ENCODE measurements at places on chromosomes 1 and 21.

- DNase-seq, result no peak
Measured at GRCh38 chr1:51740652-51741051, 123.8 kb downstream of the OSBPL9 start.

DNA sequence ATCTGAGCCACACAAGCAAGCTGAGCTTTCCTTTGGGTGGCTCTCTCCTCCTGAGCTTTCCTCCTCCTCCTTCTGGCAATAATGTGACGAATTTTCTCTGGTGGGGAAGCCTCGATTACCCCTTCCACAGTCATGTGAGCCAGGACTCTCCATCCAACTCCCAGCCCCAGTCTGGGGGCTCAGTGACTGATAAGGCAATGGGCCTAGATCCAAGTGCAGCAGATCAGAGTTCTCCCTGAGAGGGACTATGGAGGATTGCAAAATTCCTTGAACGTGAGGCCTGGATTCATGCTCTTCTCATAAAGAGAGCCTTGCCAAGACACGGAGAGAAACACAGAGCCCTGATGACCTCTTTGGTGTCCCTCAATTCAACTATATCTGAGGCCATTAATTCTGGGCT lies 31.3 kb upstream of the TRIM67 start:
- no peak for DNase-seq

DNA sequence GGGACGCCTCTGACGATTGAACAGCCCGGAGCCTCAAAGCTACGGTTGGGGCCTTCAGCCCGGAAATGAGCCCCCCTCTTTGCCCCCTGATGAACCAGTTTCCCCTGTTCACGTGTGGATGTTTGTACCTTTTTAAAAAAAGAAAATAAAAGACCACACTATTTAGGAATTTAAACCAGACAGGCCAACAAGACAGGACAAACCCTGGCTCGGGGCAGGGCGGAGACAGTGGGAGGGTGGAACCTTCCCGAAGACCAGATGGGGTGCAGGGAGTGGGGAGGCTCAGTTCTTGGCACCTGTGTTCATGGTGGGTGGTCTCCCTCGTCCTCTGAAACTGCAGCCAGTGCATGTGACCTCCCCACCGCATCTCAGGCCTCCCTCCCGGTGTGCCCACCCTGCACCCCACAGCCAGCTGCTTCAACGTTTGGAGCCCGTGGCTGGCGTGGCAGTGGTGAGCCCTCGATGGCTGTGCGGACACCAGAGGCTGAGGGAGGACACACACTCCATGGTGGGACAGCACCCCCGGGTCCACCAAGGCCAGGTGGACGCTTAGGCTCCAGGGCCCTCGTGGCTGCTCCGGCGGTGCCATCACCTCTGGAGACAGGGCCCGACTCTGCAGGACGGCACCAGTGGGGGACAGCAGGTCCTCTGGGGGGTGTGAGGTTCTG lies 45.6 kb downstream of the COL18A1 start:
- no peak for DNase-seq

DNA sequence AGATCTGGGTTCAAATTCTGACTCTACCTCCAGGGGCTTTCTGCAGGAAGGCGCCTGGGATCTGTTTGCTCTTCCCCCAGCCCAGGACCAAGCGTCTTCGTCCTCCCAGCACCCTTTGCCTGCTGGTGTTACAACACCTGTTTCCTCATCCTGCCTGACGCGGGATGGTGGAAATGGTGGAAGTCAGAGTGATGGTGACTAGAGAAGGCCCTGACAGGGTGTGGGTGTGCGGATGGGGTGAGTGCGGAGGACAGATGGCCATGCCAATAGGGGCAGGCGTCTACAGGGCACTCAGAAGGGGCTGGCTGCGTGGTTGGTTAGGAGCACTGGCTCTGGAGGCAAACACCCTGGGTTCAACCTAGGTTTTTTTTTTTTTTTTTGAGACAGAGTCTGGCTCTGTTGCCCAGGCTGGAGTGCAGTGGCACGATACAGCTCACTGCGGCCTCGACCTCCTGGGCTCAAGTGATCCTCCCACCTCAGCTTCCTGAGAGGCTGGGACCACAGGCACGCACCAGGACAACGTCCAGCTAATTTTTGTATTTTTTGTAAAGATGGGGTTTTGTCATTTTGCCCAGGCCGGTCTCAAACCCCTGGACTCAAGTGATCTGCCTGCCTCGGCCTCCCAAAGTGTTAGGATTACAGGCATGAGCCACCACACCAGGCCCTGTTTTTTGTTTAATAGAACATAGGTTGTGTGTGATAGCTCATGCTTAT lies 1.5 kb downstream of the THEMIS2 start:
- DNase-seq, result no peak

GRCh38 chr1:119329541-119330461 lies 38.8 kb upstream of the HAO2 start:
- no peak for DNase-seq

DNA sequence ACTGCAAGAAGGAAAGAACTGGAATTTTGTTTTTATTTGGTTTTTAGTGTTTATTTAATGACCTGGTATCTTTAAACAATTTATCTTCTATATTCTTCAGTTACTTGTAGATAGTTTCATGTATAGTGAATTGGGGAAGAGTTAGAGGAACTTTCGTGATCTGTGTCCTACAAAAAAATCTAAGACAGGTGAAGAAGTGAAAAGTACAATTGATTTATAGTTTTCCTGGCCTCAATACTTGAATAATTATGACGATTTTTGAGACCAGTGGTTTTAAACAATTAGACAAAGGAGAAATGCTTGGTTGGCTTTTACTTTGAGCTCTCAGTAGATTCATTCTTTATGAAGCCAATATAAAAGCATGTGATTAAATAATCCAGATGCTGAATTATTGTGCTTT lies 7.5 kb downstream of the MIER1 start:
- no peak for DNase-seq

DNA sequence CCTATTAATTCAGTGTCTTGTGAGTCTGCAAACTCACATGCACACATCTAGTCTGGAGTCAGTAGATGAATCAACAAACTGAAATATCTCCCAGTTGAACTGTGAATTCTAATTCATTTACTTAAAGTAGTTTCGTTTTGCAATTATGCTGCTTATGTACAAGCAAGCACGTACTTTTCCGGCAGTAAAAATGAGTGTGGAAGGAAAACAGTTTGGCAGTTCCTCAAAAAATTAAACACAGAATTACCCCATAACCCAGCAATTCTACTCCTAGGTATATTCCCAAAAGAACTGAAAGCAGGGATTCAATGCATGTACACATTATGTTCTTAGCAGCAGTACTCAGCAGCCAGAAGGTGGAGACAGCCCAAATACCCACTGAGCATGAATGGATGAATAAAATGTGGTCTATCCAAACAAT lies 49.3 kb downstream of the GNB1 start:
- DNase-seq, result no peak

DNA sequence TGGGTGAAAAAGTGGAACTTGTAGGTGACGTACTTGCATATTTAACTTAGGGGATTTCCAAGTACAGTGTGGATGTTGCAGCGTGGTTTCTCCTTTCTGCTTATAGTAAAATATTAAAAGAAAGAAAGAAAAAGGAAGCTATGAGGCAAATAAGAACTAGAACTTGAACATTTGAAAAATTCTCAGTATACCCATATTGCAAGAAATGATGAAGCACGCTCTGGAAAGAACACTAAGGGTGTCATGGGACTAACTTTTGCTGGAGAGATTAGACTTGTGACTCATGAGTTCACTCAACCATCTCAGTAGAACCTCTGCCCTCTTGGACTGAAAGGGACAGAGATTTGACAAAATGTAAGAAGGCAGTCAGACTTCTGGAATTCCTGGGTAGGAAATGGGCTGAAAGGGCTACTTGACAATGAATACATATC lies 704.5 kb upstream of the ADGRL4 start:
- peak; percentile 31 for DNase-seq

- DNase-seq, result no peak
Measured at GRCh38 chr1:218123968-218124367, 161.1 kb upstream of the RRP15 start.

DNA sequence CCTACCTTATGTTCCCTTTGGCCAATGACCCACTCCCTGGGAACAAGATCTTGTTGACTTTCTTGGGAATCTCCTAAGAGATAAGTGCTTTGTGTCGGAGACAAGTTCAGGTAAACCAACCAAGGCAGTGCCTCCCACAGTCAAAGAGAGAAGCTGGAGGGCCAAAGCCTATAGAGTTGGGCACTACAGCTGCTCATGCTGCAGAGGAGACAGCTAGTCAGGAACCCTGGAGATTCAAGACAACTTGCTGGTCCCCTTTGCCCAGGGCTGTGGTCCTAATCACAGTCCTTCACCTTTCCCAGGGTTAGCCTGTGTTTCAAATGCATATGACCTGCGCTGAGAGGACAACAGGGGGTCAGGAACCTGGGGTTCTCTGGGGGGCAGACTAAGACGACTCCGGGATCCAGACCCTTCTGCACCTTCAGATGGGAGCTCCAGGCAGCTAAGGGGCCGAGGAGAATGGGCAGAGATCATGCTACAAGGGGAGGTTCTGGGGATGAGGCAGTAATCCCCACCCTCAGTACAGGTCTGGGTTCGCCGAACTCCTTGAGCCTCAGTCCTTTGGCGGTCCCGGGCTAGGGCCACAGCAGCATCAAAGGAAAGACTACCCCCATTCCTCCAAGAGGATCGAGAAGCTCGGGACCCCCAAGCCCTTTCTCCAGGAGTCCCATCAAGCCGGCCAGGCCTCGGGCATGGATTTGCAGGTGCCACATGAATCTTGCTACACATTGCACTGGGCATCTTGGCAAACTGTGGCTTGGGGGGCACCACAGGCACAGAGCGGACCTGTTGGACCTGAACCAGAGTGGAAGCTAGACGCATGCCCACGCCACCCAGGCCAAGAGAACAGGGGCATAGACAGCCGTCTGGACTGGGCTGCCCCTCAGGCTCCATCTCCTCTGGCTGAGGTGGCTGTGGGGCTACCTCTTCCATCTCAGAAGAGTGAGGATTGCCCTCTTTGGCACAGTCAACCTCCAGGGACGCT lies 2.0 kb upstream of the USF1 start:
- no peak for DNase-seq

GRCh38 chr1:63651161-63651701 lies 58.0 kb downstream of the PGM1 start:
- DNase-seq, result peak; percentile 48

GRCh38 chr1:238063454-238063853 lies 172.7 kb upstream of the ZP4 start:
- DNase-seq, result peak; percentile 88

- no peak for DNase-seq
Measured at GRCh38 chr1:110927484-110928075, 36.1 kb downstream of the LRIF1 start.

DNA sequence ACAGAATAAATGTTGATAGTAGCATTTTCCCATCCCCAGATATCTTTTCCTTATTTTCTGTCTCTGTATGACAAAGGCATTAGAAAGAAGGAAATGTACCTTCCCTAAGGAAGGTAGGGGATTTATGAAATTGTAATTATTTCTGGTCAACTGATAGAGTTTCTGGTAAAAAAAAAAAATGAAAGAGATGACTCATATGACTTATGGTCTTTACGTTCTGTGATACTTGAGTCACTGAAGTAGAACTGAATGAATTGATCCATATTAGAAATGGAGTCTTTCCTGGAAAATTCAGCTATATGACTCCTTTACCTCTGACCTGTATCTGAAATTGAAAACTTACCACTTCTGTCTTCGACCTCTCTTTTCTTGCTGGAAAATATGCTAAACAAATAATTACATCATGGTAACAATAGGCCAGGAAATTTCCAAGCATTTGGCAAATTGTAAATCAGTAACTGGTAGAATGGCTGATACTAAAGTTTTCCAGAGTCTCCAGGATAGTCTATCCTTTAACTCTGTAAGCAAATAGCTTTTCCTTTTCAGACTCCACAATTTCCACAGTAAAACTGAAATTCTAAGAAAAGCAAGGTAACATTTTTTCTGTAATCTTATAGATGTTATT lies 364.3 kb upstream of the PTBP2 start:
- no peak for DNase-seq

DNA sequence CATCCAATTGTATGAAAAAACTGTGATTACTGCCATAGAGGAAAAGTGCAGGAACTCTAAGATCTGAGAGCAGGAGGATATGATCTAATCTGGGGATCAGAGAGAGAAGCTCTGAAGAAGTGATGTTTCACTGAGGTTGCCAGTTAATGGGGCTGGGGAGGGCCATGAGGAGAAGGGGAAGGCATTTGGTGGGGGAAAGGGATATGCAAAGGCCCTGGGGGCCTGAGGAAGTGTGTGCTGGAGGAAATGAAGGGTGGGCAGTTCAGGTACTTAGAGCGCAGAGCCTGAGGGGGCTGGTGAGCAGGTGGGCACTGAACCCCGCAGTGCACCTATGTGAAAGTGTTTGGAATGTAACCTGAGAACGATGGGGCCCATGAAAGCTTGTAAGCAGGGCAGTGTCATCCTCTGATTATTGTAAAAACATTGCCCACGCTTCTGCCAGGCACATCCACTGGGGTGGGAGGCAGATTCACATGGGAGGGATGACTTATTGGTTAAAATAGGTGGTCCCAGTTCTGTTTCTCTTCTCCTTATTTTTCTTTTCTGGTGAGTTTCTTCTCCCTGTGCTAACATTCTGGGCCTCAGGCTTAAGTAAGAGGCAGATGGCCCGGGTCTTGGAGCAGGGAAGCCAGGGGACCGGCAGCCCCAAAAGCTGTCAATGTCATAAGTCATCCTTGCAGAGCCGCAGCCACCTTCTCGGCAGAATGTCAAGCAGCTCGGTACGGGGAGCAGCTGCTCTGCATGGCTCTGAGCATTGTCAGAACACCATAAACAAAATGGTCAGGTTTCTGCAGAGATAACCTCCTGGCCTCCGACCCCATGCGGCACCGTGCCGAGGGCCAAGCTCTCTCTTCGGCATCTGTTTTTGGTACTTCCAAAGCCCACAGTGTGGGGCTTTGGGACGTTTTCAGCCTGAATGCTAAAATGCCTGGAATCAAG lies 492.0 kb upstream of the VAMP3 start:
- no peak for DNase-seq

GRCh38 chr1:47725511-47725991 lies 271.6 kb downstream of the TRABD2B start:
- no peak for DNase-seq

GRCh38 chr1:116717318-116717717 lies 36.9 kb upstream of the CD2 start:
- DNase-seq, result no peak

GRCh38 chr1:12634696-12635202 lies 9.1 kb upstream of the AADACL4 start:
- DNase-seq, result no peak

DNA sequence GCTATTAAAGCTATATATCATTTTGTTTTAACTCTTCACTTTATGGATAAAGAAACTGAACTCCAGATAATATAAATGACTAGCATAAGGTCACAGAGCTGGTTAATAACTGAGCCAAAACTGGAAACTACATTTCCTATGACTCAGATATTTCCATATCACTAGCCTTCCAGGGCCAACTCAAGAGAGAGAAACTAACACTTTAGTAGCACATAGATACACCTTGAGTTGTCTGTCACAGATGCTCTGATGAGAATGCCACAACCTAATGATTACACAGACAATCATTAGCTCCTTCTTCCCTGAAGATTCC lies 40.7 kb downstream of the NME7 start:
- peak; percentile 22 for DNase-seq

GRCh38 chr1:26315874-26316850 lies 1.6 kb upstream of the CD52 start:
- no peak for DNase-seq

GRCh38 chr1:150235294-150235851 lies 539 bp downstream of the ANP32E start:
- DNase-seq, result no peak
